ENCODE measurements at places on chromosomes 2 and 18. TPM values are rescaled to one million over a fixed set of nuclear protein-coding genes. Genes with fewer than 3 reads are reported as not detected.

- DNase-seq: no peak
These were observed 951.3 kb downstream of the TSN start for GRCh38 chr2:122706757-122707223.

GRCh38 chr2:18551169-18551568 is 9.3 kb downstream of the RDH14 start:
- no peak for DNase-seq

The NTSR2 gene
- total RNA-seq: not detected

GRCh38 chr2:26043862-26044696 is 10.2 kb downstream of the RAB10 start:
- DNase-seq: no peak

GRCh38 chr2:105786231-105787230 is 41.8 kb downstream of the NCK2 start:
- DNase-seq: no peak

DNA sequence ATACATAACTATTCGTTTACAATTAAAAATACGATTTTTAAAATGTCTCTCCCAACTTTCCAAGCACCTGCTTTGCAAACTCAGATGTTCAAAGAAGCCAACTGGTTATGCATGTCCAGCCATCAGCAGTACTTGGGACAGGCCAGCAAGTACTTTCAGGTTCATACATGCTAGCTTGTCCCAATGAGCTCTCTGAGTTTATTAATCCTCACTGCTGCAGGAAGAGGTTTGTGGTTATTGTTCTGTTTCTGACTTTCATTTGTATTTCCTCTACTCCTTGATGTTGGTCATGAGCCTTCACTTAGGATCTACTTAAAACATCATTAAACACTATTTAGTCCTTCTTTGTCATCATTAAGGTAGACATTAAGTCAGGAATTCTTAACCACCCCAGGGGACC is 374.1 kb downstream of the LRATD1 start:
- no peak for DNase-seq

GRCh38 chr2:127313406-127313805 is 19.5 kb upstream of the ERCC3 start:
- no peak for DNase-seq

The KIF1A gene
- total RNA-seq: not detected

The MC2R gene
- not detected for total RNA-seq

The LIMS2 gene
- 5.3 TPM for total RNA-seq

DNA sequence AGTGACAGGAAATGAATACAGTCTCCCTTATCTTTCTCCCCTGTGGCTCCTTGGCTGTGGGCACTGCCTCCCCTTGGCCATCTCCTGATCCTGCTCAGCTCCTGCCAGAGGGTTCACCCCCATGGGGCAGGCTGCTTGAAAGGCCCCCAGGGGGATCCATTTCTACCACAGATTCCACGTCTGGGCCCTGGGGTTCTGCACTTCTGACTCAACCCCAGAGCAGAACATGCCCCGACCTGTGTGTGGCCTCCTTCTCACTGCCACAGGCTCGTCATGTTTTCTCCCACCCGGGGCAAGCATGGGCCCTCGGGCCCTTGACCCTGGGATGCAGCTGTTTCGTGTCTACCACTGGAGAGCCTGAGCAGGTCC is 122.2 kb downstream of the ACKR3 start:
- DNase-seq: peak; percentile 63

GRCh38 chr2:213016984-213017351 is 134.4 kb downstream of the IKZF2 start:
- DNase-seq: no peak

DNA sequence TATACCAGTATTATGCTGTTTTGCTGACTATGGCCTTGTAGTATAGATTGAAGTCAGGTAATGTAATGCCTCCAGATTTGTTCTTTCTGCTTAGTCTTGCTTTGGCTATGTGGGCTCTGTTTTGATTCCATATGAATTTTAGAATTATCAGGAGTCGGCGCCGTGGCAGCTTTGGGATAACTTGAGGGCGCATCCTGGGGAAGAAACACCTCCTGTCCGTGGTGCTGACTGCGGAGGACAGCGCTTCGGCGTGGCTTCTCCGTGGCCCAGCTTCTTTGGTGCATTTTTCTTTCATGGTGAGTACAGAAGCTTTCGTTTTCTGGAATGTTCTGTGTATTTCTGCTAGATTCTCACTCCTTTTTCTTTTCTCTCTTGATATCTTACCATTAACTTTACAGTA is 25.2 kb downstream of the CCDC74A start:
- DNase-seq: no peak

- no peak for DNase-seq
These were observed 409.2 kb upstream of the SPHKAP start for GRCh38 chr2:228590681-228591080.

GRCh38 chr2:68423966-68424650 is 43.0 kb downstream of the FBXO48 start:
- no peak for DNase-seq

GRCh38 chr2:85588236-85588635 is 4.0 kb downstream of the VAMP5 start:
- DNase-seq: no peak

The TUBB8B gene
- total RNA-seq: 3.9 TPM

- no peak for DNase-seq
These were observed 27.0 kb upstream of the MGAT4A start for GRCh38 chr2:98757904-98758421.

- DNase-seq: no peak
These were observed 1142.7 kb downstream of the CNTNAP5 start for GRCh38 chr2:125167820-125168219.

- no peak for DNase-seq
These were observed 21.0 kb upstream of the ZBTB7C start for GRCh38 chr18:48430150-48430549.

DNA sequence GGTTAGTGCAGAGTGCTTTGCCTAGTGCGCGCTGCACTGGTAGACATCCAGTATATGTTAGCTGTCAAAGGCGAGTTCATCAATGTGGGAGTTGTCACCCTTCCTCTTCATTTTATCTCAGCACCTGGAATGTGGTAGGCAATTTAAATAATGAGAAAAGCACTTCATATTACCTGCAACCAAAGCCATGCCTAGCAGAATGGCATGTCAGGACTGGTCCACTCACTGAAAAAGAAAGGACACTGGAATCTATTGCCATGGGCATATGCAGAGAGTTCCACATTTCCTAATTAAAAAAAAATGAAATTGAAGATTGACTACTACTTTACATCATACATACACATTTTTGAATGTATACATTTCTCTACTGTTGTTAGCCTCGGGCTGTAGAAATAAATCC is 139.6 kb downstream of the PAX3 start:
- DNase-seq: no peak

The ICOS gene
- not detected for total RNA-seq

- DNase-seq: peak; percentile 30
These were observed 71.7 kb downstream of the TPGS2 start for GRCh38 chr18:36757081-36757480.

- DNase-seq: no peak
These were observed 295.8 kb downstream of the SP3 start for GRCh38 chr2:173669271-173669853.

DNA sequence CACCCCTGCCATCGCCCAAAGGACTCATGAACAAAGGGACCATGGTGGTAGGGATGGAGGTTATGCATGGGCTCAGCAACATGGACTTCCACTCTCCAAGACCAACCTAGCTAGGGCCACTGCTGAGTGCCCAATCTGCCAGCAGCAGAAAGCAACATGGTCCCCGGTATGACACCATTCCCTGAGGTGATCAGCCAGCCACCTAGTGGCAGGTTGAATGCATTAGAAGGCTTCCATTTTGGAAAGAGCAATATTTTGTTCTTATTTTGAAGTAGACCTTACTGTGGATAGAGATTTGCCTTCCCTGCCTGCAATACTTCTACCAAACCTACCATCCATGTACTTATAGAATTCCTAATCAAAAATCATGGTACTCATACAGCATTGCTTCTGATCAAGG is 99.8 kb downstream of the METTL4 start:
- no peak for DNase-seq

DNA sequence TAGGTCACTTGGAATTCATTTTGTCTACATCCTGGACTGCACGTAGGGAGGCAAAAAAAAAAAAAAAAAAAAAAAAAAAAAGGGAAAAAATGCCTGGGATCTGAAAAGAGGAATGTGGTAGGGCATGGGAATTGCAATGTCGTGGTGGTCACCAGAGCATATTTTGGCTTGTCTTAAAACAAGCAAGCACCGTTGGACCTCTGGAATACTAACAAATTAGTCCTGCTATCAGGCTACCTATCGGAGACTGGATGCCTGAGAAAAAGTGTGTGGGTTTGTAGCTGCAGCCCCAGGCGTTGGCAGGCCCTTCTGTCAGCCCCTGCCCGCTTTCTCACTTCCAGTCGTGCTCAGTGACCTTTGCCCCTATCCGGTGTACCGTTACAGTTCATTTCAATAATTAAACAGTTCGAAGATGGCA is 588.5 kb upstream of the ZEB2 start:
- DNase-seq: peak; percentile 9

The CHRND gene
- not detected for total RNA-seq

- no peak for DNase-seq
These were observed 4.9 kb downstream of the CYP26B1 start for GRCh38 chr2:72142570-72143440.

GRCh38 chr18:616380-616995 is 19.7 kb downstream of the CLUL1 start:
- no peak for DNase-seq

The TEKT4 gene
- total RNA-seq: not detected

The RGPD3 gene
- total RNA-seq: 0.39 TPM

DNA sequence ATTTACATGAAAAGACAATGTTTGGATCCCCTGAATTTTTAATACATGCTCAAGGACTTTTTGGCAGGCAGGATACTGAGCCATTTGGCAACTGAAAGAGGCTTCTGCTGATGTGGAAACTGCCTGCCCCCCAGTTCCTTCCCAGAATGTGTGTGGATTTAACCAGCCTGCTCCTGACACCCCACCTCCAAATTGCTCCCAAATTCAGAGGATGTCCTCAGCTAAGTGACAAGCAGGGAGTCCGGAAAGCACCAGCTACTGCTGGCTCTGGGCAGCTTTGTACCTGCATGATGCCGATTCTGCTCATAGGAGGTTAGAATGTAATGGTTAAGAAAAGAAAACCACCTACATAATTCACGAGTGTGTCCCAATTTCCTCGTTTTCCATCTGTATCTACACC is 197.5 kb downstream of the CDH20 start:
- no peak for DNase-seq

The ESCO1 gene
- total RNA-seq: 15.3 TPM

The DNAJB2 gene
- 57.8 TPM for total RNA-seq

The SPDYA gene
- total RNA-seq: 0.28 TPM

GRCh38 chr18:41690332-41691127 is 264.5 kb upstream of the PIK3C3 start:
- DNase-seq: no peak

DNA sequence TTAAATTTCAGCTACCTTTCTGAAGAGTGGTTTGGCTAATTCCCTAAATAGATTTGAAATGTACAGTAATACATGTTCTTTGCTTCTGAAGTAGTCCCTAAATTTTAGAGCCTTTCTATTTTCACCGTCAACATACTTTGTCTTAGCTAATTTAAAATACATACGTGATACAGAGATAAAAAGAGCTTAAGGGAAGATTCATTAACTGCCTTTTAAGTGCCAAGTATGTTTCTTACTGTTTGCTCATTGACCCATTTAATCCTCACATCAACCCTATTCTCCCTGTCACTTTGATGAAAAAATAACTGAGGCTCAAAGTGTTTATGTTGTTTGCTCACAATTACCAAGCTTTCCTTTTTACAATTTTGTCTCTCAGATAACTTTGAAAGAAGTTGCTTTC is 118.6 kb upstream of the CDH7 start:
- no peak for DNase-seq

The CFAP65 gene
- not detected for total RNA-seq

GRCh38 chr2:230925443-230925878 is 419 bp upstream of the GPR55 start:
- DNase-seq: peak; percentile 29

DNA sequence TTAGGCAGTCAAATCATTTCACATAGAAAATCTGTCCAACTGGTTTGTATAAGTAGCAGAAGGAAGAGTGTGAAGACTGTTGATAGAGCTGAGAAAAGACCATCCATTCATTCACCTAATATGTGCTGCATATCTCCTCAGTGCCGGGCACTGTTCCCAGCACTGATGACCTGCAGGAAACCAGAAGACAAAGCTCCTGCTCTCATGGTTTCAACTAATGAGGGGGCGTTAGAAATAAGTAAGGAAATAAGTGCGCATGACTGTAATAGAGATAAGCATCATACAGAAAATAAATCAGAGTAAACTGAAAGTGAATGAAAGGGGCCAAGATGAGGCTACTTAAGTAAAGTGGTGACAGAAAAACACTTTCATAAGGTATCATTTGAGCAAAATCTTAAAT is 427.5 kb upstream of the CDH20 start:
- no peak for DNase-seq

The SPC25 gene
- total RNA-seq: 64.8 TPM

DNA sequence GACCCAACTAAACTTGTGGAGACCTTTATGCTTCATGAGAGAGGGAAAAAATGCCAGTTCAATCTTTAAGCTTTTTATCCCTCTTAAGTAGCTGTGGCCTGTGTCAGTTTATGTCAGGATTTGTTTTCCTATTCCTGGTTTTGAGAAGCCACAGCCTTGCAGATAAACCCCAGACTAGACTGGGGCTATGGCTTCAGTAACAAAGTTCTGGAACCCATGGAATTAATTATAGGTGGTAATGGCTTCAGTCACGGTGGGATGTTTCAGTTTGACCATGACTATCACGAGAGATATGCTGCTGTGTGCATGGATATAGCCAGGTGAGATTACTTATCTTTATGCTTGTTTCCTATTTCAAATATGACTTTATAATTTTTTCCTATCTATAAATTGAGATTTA is 134.8 kb downstream of the RAPGEF4 start:
- DNase-seq: no peak
